ENCODE measurements at places on chromosomes 3 and 15. TPM values are rescaled to one million over a fixed set of nuclear protein-coding genes. Genes with fewer than 3 reads are reported as not detected.

DNA sequence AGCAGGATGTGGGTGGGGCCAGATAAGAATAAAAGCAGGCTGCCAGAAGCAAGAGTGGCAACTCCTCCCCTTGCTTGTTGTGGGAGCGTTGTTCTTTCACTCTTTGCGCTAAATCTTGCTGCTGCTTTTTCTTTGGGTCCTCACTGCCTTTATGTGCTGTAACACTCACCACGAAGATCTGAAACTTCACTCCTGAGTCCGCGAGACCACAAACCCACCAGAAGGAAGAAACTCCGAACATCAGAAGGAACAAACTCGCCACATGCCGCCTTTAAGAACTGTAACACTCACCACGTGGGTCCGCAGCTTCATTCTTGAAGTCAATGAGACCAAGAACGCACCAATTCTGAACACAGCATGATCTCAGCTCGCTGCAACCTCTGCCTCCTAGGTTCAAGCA lies 72.9 kb downstream of the IL12A start:
- no peak for DNase-seq

GRCh38 chr3:153429821-153430220 lies 267.8 kb downstream of the RAP2B start:
- peak; percentile 21 for DNase-seq

- no peak for DNase-seq
Measured at GRCh38 chr3:173865900-173866498, 468.5 kb downstream of the NLGN1 start.

GRCh38 chr3:136505676-136506075 lies 246.5 kb downstream of the STAG1 start:
- DNase-seq = no peak

GRCh38 chr15:70141376-70142071 lies 43.8 kb upstream of the TLE3 start:
- DNase-seq = no peak

DNA sequence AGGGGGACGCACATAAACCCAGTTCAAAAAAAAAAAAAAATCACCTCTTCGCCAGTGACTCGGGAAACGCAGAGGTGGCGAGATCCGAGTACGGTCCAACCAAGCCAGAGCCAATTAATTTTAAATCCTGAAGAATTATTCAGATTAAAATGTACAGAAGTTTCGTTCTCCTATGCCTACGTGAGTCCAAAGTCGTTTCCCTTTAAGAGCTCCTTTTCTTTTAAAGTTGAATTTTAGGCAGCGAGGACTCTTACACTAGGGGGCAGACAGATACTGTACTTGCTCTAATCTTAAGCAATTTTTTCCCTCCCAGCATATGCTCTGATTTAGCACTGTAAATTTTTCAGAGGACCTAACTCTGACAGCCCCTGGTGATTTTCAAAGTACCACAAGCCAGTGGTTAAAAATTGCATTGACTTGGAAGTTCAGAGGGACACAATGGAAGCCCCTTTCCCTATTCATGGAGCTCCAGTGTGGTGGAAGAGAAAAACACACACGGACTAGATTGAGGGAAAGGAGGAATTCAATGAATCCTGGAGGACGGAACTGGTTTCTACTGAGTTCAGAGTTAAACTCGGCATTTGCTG lies 3.3 kb upstream of the NR2F2 start:
- DNase-seq = peak; percentile 94

DNA sequence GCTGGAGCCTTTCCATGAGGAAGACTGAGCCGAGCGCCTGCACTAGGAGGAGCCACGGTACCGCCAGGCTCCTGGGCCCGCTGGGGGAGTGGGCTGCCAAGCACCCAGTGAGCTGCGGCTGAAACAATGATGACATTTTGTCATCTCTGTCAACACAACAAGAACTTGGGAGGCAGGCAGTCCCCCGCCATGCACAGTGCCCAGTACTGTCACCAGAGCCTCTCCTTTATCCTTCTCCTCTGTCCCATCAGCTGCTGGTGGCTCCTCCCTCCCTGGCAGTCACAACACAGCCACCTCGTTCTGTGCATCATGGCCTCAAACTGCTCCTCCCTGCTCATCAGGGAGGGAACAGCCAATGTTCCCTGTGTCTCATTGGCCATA lies 34.0 kb upstream of the PCSK6 start:
- no peak for DNase-seq

GRCh38 chr3:312160-312733 lies 115.7 kb downstream of the CHL1 start:
- DNase-seq = no peak

GRCh38 chr15:95113041-95113440 lies 881.7 kb downstream of the MCTP2 start:
- peak; percentile 22 for DNase-seq

Gene VPS33B
- 14.7 TPM for total RNA-seq

Gene QRICH1
- total RNA-seq = 106 TPM

Gene RTP1
- total RNA-seq = not detected

Gene CIB2
- 4.0 TPM for total RNA-seq

Gene HTR3E
- total RNA-seq = not detected
